ENCODE measurements at places on chromosomes 7 and 10.
A peak's percentile ranks its signal among the peaks of the same experiment; 100 is the strongest.

GRCh38 chr10:52900593-52900992 lies 128.0 kb upstream of the MBL2 start:
- no peak for DNase-seq

- DNase-seq = no peak
Measured at GRCh38 chr10:348456-348855, 213.2 kb downstream of the ZMYND11 start.

DNA sequence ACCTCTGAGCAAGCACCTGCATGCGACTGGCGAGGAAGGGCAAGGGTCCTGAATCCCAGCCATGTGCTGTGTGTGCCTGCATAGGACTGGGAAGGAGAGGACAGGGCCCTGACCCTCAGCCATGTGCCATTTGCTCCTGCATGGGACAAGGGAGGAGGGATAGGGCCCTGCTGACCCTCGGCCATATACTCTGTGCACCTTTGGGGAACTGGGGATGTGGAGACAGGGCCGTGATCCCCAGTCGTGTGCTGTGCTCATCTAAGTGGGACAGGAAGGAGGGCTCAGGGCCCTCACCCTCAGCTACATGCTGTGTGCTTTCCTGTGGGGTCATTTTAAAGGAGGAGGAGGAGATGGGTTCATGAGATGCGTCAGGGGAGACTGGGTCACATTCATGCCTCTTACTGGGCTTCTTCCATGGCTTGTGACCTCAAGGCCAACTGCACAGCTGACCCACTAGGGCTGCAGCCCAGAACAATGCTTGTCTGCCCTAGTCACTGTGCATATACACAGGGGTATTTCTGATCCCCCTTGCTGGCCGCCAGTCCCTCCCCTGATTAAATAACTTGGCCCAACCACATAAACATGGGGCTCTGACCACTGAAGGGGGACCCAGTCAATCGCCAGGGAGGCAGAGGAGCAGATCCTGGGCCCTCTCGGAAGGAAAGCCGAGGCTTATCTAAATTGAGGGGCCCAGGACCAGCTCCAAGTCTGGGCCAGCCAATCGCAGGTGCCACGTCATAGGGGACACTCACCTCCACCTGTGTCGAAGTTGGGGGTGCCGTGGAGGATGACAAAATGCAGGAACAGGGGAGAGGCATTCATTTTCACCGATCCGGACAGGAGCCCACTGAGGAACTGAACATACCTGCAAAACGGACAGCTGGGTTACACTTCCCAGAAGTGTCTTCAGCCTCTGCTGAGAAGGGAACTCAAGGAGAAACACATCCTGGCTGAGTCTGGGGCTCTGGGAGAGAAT lies 167.3 kb downstream of the TNS3 start:
- DNase-seq = no peak

GRCh38 chr10:118216020-118216419 lies 126.1 kb downstream of the FAM204A start:
- DNase-seq = no peak

DNA sequence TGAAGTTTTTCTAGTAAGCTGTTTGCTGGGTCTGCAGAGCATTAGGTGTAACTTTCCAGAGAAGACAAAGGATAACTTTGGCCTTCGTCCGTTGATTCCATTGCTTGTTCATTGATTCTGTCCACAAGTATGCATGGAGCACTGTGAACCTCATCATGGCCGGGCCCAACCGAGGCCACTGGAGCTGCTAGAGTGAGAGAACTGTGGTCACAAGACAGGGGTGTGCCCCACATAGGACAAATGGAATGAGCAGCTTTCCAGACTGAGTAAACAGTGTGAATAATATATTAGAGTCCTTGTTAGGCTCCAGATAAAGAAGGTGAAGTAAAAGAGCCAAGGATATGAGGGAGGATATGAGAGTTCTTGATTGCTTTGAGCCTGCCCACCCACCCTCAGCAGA lies 24.9 kb downstream of the MBL2 start:
- DNase-seq = no peak

DNA sequence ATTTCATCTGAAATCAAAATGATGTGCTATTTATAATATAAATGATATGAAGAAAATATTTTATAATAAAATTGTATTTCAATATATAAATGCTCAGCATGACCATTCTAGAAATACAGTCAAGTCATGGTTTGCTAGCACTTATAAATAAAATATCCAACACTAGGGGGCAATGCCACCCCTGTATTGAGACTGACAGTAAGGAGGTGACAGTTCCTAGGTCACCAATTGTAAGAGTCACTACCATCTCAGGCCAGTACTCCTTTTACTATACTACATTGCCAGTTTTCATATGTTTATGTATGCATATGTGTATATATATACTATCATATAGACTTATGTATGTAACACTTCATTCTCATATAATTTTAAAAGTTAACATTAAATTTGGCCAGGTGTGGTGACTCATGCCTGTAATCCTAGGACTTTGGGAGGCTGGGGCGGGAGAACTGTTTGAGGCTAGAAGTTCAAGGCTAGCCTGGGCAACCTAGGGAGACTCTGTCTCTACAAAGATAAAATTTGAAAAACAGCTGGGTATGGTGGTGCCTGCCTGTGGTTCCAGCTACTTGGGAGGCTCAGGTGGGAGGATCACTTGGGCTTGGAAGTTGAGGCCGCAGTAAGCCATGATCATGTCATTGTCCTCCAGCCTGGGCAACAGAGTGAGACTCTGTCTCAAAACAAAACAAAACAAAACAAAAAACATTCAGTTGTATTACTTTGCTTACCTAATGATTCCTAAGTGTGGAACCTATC lies 2.4 kb upstream of the CNOT4 start:
- peak; percentile 79 for DNase-seq

DNA sequence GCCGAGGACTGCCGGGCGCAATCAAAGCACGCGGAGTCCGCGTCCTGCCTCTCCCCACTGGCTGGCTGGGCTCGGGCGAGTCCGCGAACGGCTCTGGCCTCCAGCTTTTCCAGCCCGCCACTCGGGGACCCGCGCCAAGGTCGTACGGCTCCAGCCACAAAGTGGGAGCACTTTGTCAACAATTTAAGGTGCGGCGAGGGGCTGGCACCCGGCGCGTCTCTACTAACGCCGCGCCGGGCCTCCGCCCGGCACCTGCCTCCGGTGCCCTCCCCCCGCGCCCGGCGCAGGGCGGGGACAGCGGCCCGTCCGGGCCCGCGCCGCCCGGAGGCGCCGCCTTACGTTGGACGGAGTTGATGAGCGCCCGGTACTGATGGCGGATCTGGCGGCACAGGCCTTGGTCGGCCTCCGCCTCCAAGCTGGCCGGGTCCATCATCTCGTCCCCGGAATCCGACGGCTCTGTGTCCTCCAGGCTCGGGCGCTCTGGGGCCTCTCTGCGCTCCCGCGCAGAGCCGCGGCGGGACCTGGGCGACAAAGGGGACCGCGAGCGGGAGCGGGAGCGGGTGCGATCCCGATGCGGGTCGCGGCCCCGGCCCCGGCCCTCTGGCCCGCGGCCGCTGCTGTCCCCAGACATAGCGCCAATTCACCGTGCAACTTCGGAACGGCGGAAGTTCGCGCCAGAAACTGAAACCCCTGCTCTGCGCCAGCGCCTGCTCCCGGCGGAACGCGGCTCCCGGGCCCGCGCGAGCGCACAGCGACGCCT lies at the start of gene NSMCE4A:
Gene NSMCE4A, minus strand, starts transcription at position 683 of the 760 bp plus-strand sequence. Its CDS starts 52 bp downstream, at position 631.
- peak; percentile 3 for DNase-seq

DNA sequence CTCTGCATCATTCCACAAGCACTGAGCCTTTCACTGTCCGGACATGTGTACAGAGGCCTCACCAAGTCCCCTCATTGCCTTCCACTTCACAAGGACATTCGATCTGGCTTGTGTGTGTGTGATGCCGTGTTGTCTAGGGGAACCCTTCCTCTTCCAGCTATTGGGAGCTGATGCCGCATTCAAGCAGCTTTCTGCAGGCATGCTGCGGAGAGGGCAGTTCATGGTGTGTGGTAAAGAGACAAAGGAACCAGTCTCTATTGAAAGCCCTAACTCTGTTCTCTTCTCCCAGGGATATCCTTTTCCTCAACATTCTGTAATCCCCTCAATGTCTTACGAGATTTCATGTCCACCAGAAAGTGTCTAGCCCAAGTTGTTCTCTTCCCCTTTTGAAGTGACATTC lies 141.6 kb downstream of the ALOX5 start:
- DNase-seq = no peak

DNA sequence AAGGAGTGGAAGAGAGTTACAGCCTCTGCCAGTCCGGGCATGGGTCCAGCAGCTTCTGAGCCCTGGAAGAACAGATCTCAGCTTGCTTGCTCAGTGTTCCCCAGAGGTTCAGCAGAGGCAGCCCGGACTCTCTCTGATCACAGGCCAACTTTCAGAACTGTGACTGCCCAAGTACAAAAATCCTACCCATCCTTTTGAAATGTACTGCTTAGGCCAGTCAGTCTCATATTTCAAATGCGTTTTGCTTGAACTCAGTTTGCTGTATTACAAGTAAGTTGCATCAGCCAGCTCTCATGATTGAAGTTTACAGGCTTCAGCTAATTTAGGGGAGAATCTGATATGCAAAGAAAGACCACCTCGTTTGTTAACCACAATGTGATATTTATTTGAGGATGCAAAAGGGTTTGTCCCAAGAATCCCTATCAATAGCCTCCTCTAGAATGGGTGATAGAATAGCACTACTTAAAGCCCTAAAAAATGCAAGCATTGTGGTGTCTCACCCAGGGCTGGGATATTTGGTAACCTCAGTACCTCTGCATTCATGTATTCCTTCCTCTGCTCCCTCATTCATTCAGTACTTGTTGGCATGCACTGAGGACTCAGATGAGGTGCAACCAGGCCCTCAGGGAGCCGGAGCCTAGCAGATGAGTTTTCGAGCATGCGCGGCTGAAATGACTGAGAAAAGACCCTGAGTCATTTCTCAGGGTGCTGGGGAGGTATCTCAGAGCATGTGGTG lies 7.0 kb downstream of the AIMP2 start:
- DNase-seq = no peak

Data from NCI-H1694 (cell line).